Stimulated activated CD4-positive, alpha-beta T cell treated with anti-CD3 and anti-CD28 coated beads, TNF-alpha, amount 100 ng/mL, for 24 hours (primary cell): ENCODE measurements at places on chromosomes 6 and 20.

DNA sequence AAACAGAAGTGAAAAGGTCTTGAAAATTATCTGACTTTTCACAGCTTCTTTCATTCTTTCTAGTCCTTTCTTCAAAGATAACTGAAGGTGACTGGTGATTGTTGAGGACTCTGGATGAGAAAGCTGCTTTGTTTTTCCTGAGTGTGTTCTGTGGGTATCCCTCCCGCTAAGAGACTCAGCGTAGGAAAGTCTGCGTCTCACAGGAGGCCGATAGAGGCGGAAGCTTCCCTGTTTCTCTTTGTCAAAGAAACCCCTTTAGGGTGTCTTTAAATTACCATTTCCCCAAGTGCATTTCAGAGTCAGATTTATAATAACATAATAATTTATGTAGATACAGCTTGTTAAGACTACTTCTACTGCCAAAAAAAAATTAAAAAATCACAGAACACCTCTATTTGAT is 31.2 kb upstream of the IRF4 start:
- no peak for DNase-seq

GRCh38 chr20:36543184-36544133 is 2.1 kb downstream of the MYL9 start:
- no peak for DNase-seq

GRCh38 chr6:27106382-27106781 is 141.1 kb upstream of the PRSS16 start:
- DNase-seq = no peak

- no peak for DNase-seq
These were observed 11.5 kb upstream of the PREX1 start for GRCh38 chr20:48839154-48839917.

GRCh38 chr6:221531-222349 is 70.5 kb upstream of the DUSP22 start:
- DNase-seq = no peak
